ENCODE measurements at places on chromosomes 2 and 18. TPM values are rescaled to one million over a fixed set of nuclear protein-coding genes. Genes with fewer than 3 reads are reported as not detected.

- peaks cover 23% of the 10 kb centered on the region for H3K4me1 ChIP-seq
- peaks cover 27% of the 10 kb centered on the region for H3K36me3 ChIP-seq
- no peak overlapping the region for H3K27ac ChIP-seq
- no peaks in the 10 kb centered on the region for H3K27me3 ChIP-seq
- DNase-seq: no peak
Measured at GRCh38 chr2:69805887-69806286, 23.6 kb upstream of the GMCL1 start.

DNA sequence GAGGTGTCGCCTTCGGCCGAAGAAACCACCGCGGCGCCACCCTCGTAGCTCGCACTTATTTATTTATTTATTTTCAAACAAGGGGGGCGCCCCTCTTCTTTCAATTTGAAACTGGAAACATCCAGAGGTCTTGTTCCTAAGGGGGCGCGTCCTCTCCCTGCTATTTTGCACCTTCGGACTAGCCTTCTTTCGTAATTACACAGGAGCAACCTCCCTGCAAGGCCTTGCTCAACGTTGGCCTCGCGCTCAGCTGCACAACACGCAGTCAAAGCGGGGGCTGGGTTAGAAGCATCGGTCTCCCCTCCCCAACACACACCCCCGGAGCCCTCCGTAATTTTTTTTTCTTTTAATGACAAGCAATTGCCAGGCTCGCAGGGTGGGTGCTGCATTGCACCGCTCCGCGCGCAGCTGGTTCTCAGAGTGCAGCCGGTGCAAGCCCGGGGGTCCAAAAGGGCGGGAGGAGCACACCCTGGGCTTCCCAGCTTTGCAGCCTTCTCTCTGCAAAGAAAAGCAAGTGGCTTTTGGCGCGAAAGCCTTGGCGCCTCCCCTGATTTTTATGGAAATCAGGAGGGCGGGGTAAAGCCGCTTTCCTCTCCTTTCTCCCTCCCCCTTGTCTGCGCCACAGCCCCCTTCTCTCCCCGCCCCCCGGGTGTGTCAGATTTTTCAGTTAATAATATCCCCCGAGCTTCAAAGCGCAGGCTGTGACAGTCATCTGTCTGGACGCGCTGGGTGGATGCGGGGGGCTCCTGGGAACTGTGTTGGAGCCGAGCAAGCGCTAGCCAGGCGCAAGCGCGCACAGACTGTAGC lies at the start of gene MYCN:
TSS of gene MYCN (plus strand) at position 697 of the 807 bp plus-strand sequence. CDS start 1,515 bp downstream, outside the sequence.
- no peak within 1 kb of the TSS for H3K4me3 ChIP-seq
- H3K4me1 ChIP-seq: peaks cover 5% of the 10 kb centered on the region
- peak; percentile 10 for DNase-seq
- peaks cover 59% of the 10 kb centered on the region for H3K27me3 ChIP-seq
- H3K36me3 ChIP-seq: no peaks in the 10 kb centered on the region
- no peak within 1 kb of the TSS for H3K27ac ChIP-seq

DNA sequence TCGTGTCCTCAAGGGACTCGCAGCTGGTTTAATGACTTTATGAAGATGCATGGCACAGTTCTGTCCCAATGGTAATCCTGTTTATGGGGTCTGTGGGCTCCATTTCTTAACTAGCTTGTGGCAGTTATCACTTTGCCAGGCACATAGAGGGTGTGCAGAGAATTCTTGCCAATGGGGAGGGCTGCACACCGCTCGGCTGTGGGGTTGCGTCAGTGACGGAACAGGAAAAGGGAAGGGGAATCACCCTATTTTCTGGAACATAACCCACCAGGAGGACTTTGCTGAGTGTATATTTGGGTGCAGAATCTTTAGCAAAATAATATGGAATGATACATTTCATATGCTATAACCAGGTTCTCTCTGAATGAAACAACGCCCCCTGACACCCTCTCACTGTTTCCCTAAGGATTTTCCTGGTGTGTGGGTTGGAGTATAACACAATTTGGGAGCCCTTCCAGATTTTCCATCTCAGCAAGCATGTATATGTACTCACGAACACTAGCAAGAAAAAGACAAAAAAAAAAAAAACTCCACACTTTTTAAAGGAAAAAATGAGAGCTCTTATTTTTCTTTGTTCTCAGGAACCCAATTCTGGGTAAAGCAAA lies 43.9 kb upstream of the TRIB2 start:
- no peak overlapping the region for H3K27ac ChIP-seq
- no peak overlapping the region for H3K4me3 ChIP-seq
- no peaks in the 10 kb centered on the region for H3K4me1 ChIP-seq
- no peaks in the 10 kb centered on the region for H3K27me3 ChIP-seq
- no peaks in the 10 kb centered on the region for H3K36me3 ChIP-seq

GRCh38 chr18:26290385-26290784 lies 64.1 kb downstream of the TAF4B start:
- H3K27ac ChIP-seq: no peak overlapping the region
- H3K4me3 ChIP-seq: no peak overlapping the region
- peaks cover 12% of the 10 kb centered on the region for H3K36me3 ChIP-seq
- H3K4me1 ChIP-seq: no peaks in the 10 kb centered on the region
- H3K27me3 ChIP-seq: no peaks in the 10 kb centered on the region

GRCh38 chr2:181585732-181586131 lies 71.2 kb downstream of the CERKL start:
- H3K36me3 ChIP-seq: no peaks in the 10 kb centered on the region
- peaks cover 21% of the 10 kb centered on the region for H3K27me3 ChIP-seq
- no peak for DNase-seq
- H3K4me1 ChIP-seq: peaks cover 14% of the 10 kb centered on the region

DNA sequence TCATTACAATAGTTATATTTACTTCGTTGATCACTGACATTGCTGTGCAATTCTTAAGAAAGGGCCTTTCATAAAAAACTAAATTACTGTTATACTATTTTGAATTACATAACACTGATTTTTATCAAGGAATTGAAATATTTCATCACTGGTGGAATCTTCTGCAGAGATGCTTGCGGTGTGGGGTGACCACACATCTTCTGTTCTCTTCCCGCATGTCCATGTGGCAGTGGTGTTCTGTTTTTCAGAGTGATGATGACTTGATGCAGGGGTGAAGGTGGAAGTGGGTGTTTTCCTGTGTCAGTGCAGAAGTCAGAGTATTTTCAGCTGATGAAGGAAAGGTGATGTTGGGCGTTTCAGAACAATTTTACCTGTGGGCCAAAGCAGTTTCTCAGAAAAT lies 7.0 kb downstream of the CNDP2 start:
- DNase-seq: no peak
- peaks cover 56% of the 10 kb centered on the region for H3K36me3 ChIP-seq
- no peaks in the 10 kb centered on the region for H3K27me3 ChIP-seq
- no peak overlapping the region for H3K27ac ChIP-seq
- H3K4me1 ChIP-seq: peaks cover 56% of the 10 kb centered on the region

GRCh38 chr2:102080451-102081242 lies 61.9 kb upstream of the IL1R1 start:
- peak overlapping the region; percentile 73 for H3K27ac ChIP-seq
- peaks cover 38% of the 10 kb centered on the region for H3K4me1 ChIP-seq
- H3K36me3 ChIP-seq: peaks cover 6% of the 10 kb centered on the region
- peaks cover 7% of the 10 kb centered on the region for H3K27me3 ChIP-seq
- no peak overlapping the region for H3K4me3 ChIP-seq

GRCh38 chr2:101625387-101625786 lies 72.1 kb upstream of the MAP4K4 start:
- no peaks in the 10 kb centered on the region for H3K27me3 ChIP-seq
- no peak overlapping the region for H3K4me3 ChIP-seq
- H3K27ac ChIP-seq: no peak overlapping the region
- H3K4me1 ChIP-seq: peaks cover 34% of the 10 kb centered on the region

DNA sequence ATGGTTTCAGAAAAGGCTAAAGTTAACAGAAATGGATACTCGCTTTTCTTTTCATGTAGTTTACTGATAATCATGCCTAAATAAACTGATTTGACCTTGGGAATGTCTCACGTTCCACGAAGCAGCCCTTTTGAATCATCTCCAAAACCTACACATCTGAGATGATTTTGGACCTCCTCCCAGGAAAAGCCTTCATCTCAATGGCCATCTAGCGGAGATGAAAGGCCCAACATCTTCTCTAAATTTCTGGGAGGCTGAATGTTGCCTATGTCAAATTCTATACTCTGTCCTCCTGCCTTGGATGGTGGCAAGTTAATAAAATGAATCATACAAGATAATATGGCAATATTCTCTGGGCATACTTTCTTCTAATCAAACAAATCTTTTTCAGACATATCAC lies 448.5 kb downstream of the ZEB2 start:
- H3K4me1 ChIP-seq: no peaks in the 10 kb centered on the region
- no peaks in the 10 kb centered on the region for H3K27me3 ChIP-seq

DNA sequence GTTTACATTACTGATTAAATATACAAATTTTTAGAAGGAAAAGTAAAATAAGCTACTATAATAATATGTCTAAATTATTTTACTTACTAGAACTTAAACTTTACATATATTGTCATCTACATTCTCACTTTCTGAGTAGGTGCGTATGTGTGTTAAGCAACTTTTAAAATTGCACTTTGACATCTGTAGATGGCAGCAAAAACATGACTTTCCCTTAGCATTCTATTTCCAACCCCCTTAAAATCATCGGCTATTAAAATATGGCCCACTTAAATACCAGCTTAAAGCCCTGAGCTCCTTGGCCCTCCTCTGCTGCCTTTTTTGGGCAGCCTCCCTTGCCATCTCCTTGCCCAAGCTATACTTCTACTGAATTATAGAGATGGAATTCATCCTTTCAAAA lies 78.0 kb downstream of the UPP2 start:
- no peaks in the 10 kb centered on the region for H3K36me3 ChIP-seq
- no peak overlapping the region for H3K4me3 ChIP-seq
- DNase-seq: no peak
- no peak overlapping the region for H3K27ac ChIP-seq

GRCh38 chr18:75376004-75376403 lies 51.5 kb downstream of the SMIM21 start:
- H3K27ac ChIP-seq: no peak overlapping the region
- no peak for DNase-seq
- no peak overlapping the region for H3K4me3 ChIP-seq
- H3K27me3 ChIP-seq: peaks cover 8% of the 10 kb centered on the region
- no peaks in the 10 kb centered on the region for H3K36me3 ChIP-seq

- no peaks in the 10 kb centered on the region for H3K27me3 ChIP-seq
- no peak overlapping the region for H3K27ac ChIP-seq
- no peak for DNase-seq
- no peaks in the 10 kb centered on the region for H3K4me1 ChIP-seq
Measured at GRCh38 chr18:37179384-37179783, 350.5 kb downstream of the KIAA1328 start.

DNA sequence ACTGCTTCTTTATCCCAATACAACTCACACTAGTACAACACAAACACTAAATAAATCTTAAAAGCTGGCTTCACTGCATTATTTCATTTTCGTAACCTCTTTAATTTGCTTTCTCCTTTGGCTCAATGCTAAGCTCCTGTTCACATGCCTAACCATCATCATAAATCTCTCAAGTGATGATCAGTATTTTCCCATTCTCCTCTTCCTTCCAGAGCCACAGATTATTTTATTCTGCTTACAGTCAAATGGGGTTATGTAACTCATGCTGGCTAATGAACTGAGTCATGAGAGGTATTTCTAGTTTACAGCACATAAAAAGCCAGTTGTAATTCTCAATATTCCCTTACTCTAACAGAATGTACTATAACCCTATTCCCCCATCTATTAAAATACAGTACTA lies 350.4 kb upstream of the ZC3H15 start:
- no peak overlapping the region for H3K27ac ChIP-seq
- DNase-seq: no peak
- H3K4me1 ChIP-seq: no peaks in the 10 kb centered on the region
- no peaks in the 10 kb centered on the region for H3K27me3 ChIP-seq
- no peak overlapping the region for H3K4me3 ChIP-seq

- H3K4me3 ChIP-seq: no peak overlapping the region
- H3K36me3 ChIP-seq: peaks cover 27% of the 10 kb centered on the region
- no peak for DNase-seq
- no peaks in the 10 kb centered on the region for H3K27me3 ChIP-seq
Measured at GRCh38 chr2:144258154-144258553, 261.8 kb downstream of the ZEB2 start.

DNA sequence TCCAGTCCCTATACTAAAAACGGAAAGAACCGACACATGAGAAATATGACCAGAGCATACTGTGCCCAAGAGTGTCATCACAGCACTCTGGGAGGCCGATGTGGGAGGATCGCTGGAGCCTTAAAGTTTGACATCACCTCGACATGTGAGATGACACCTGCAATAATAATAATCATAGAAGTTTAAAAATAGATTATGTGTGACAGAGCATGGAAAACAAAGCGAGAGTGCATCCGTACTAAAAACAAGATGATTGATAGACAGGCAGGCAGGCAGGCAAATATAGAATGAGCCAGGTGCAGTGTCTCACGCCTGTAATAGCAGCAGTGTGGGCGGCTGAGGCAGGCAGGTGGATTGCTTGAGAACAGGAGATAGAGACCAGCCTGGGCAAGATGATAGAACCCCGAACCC lies 114.8 kb upstream of the ANKRD30BL start:
- no peaks in the 10 kb centered on the region for H3K36me3 ChIP-seq
- H3K4me1 ChIP-seq: no peaks in the 10 kb centered on the region
- DNase-seq: no peak
- no peak overlapping the region for H3K4me3 ChIP-seq

DNA sequence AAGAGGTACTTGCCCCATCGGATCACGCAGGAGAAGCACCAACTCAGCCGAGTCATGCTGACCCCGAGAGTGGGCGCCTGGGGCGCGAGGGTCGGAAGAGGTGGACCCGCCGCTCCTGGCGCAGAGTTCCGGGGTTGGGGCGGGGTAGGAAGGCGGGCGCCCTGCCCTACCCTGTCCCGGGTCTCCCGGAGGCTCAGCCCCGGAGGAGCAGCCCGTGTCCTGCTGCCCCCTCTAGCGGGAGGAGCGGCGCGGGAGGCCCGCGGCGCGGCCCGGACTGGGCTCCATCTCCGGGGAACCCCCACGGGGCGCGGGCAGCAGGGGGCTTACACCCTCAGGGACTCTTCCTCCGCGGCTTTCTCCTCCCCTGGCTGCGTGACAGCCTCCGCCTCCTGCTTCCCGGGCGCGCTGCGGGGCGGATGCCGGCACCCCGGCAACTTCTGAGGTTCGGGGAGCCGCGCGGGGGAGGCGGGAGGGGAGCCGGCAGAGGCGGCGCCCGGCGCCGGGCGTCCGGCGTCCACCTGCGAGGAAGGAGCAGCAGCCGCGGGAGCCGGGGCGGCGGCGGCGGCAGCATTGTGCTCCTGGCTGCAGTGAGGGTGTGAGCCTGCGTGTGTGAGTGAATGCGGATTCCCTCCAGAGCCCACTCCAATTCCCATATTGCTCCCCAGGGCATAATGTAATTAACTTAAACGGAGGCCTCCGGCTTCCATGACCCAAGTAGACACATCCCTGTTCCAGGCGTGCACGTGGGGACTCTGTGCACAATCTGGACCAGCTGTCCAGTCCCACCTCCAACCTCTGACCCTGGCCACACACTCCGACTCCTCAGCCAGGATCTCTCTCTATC lies 7.6 kb upstream of the TNS1 start:
- H3K27me3 ChIP-seq: peaks cover 35% of the 10 kb centered on the region
- H3K36me3 ChIP-seq: no peaks in the 10 kb centered on the region
- DNase-seq: peak; percentile 5
- H3K27ac ChIP-seq: no peak overlapping the region

The MAT2A gene
- total RNA-seq: 461 TPM

The ZNF804A gene
- 0.05 TPM for total RNA-seq

The CRYGD gene
- total RNA-seq: not detected

The CCDC178 gene
- not detected for total RNA-seq

The SERPINB11 gene
- total RNA-seq: not detected

The ACOXL gene
- total RNA-seq: 0.83 TPM

The SMPD4 gene
- total RNA-seq: 92.3 TPM

The KRTCAP3 gene
- total RNA-seq: 3.5 TPM

The NCKAP1 gene
- total RNA-seq: 14.4 TPM

The VIL1 gene
- not detected for total RNA-seq

The CCL20 gene
- total RNA-seq: 3.2 TPM

The XIRP2 gene
- not detected for total RNA-seq

The EPB41L3 gene
- total RNA-seq: 1.7 TPM

Data from activated T-helper 1 cell treated with anti-CD3 and anti-CD28 coated beads, Interleukin-12 subunit alpha, Interleukin-12 subunit beta, Interleukin-2, Interleukin-4 antibody, amounts not matched to agents 30 ng/mL and 10 ng/mL and 1 ng/mL, durations not matched to agents 14 hours and 24 hours and 36 hours (primary cell).